ENCODE measurements at places on chromosomes 16 and 17.

DNA sequence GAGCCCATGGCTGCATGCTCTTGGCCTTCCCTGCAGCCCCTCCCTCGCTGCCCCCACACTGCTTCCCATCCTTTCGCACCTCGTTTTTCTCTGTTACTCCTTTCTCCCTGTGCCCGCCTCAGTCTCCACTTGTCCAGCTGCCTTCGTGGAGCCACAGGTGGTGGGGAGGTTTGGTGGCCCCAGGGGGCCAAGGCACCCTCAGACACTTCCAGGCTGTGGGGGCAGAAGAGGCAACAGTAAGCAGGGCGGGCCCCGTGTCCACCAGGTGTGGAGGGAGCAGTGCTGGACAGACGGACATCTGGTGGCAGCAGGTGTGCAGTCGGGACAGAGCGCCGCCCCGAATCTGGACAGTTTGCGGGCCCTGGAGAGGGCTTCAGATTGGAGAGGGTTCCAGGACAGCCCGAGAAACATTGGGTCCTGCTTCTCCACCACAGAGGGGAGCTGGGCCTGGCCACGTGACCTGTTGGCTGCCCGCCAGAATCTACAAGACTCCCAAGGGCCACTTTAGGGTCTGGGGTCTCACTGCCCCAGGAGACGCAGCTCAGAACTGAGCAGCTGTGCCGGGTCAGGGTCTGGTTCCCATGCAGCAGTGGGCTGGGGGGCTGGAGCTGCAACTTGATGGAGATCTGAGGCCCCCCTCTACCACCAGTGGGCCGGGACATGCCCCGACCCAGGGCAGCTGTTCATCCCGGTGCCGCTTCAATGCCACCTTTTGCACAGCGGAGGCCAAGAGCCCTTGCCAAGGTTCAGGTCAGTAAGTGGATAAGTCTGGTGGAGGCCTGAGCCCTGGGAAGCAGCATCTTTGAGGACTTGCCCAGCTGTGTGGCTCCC is 22.8 kb downstream of the BAHCC1 start:
- no peak for DNase-seq

GRCh38 chr17:66673668-66674276 is 161.1 kb upstream of the CACNG5 start:
- DNase-seq, result peak; percentile 21

GRCh38 chr16:72072514-72073342 is 9.7 kb downstream of the HPR start:
- no peak for DNase-seq

GRCh38 chr16:79640513-79641360 is 40.2 kb upstream of the MAF start:
- DNase-seq, result no peak

- DNase-seq, result no peak
Measured at GRCh38 chr16:66418165-66418962, 8.7 kb upstream of the BEAN1 start.

GRCh38 chr16:55077266-55077665 is 146.6 kb downstream of the IRX5 start:
- no peak for DNase-seq

Data from stimulated activated CD4-positive, alpha-beta T cell treated with anti-CD3 and anti-CD28 coated beads, Interleukin-4, amount 100 ng/mL, for 1 hour (primary cell).